Stimulated activated naive CD4-positive, alpha-beta T cell treated with Interleukin-2 at 50 U/mL for 16 hours (primary cell): ENCODE measurements at places on chromosomes 13 and 19.

DNA sequence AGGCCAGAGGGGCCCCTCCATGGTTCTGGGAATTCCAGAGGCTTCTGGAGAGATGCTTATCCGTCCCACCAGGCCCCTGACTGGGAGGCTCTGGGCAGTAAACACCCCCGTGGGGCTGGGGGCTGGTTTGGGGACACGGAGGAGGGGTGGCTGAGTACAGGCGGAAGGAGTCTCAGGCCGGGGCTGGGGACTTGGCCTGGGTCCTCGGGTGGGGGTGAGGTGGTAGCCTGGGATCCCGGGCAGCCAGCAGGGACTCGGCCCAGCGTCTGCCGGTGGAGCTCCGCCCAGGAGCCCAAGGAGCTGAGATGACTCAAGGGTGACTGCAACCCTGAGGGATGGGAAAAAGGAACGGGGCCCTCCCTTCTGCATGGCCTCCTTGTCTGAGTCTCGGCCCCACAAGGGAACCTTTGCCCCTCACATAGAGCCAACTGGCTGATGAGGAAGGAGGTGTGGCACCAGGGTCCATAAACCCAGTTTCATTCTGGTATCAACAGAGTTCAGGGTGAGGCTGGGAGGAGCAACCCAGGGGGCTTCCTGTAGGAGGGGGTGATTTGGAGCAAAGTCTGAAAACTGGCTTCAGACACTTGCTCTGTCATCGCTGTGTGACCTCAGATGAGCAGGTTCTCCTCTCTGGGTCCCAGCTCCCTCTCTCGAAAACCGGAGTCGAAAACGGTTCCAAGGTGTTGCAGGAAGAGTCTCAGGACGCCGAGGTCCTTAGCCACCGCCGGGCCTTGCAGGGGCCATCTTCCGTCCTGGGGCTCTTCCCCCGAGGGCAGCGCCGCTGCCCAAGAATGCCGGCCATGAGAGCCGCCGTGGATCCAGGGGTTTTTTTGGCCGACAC lies 809 bp downstream of the MISP start:
- DNase-seq, result no peak

DNA sequence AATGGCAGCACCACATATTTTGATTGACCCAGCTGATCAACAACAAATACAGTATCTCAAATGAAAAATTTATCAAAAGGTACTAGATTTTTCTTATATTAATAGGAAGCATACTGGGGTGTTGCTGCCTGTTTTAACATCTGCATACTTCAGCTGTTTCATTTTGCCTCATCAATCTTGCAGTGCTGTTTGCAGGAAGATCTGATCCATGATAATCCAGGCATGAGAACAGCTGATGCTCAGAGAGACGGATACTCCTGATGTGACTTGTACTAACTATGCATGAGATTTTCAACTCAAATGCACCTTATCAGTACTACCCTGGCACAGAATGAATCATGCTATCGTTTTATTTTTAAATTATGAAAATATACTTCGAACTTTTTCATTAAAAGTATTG lies 2136.8 kb downstream of the PCDH9 start:
- DNase-seq, result no peak

GRCh38 chr13:51912091-51912490 lies 50.3 kb downstream of the CCDC70 start:
- DNase-seq, result no peak

- DNase-seq, result no peak
Measured at GRCh38 chr19:20079476-20079875, 1.7 kb downstream of the ZNF90 start.

DNA sequence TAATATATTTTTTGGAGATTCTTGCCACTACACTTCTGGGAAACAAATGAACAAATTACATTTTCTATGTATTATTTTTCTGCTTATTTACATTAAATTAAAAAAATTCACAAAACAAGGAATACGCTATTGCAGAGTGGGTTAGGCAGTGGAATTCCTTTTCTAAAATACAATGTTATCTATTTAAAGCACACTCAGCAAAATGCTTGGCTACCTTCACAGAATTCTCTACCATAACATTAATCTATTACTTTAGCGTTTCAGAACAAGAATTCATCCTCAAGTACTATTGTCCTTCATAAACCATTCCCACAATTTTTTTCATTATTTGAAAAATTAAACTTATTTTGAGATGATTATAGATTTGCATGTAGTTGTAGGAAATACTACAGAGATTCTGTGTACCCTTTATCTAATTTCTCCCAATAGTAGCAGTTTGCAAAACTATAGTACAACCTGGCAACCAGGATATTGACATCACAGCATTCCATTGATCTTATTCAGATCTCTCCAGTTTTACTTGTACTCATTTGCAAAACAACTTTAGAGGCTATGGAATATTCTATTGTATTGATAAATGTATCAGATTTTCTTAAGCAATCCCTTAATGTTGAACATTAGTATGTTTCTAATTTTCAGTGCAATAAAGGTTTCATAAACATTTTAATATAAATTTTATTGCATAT lies 120.9 kb downstream of the DLEU7 start:
- DNase-seq, result no peak

GRCh38 chr19:11127905-11128304 lies 27.7 kb downstream of the SPC24 start:
- DNase-seq, result no peak

DNA sequence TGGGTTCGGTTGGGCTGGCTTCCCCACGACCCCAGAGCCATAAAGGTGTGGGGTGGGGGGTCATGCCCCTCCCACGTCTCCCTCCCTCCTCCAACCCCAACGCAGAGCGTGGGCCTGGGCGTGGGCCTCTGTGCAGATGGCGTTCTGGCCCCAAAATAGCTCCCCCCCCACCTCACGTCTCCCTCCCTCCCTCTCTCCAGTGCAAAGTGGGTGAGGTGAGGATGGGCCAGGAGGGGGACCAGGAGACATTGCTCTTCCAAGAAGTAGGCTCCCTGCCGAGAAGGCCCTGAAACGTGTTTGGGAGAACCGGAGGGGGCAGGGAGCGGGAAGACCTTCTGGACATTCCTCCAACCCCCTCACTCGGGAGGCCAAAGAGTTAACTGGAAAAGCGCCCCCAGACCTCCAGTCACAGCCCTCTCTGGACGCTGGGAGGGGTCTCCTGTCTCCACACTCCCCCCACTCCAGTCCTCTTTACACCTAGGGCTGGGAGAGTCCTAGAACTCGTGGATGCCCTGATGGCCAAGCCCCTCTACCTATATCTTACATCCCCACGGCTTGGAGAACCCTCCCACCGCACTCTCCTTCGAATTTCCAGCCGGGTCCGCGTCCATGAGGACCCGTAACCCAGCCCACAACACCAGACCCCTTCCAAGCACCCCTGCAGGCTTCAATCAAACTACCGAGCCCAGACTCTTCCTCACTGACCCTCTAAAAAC lies 855 bp downstream of the UNC13A start:
- no peak for DNase-seq

- DNase-seq, result no peak
Measured at GRCh38 chr13:26062853-26063444, 11.1 kb upstream of the SHISA2 start.

DNA sequence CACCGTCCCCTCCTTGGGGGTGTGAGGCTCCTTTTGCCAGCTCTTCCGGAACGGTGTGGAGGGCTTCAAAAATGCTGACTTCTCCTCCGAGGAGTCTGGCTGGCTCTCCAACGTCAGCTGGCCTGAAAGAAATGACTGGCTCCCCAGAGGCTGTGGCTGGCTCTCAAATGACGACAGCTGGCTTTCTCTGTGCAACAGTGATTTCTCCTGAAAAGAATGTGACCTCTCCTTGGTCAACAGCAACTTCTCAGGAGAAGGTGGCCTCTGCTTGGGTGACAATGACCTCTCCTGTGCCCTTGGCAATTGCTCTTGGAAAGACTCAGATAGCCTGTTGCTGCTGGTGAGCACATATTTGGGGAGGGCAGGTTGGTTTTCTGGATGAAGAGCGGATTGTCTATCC lies 29.2 kb downstream of the ONECUT3 start:
- no peak for DNase-seq

- DNase-seq, result no peak
Measured at GRCh38 chr19:51135004-51135403, 7.1 kb upstream of the SIGLEC7 start.
